Cardiac fibroblast (primary cell): ENCODE measurements at places on chromosomes 4 and X.
A peak's percentile ranks its signal among the peaks of the same experiment; 100 is the strongest.

DNA sequence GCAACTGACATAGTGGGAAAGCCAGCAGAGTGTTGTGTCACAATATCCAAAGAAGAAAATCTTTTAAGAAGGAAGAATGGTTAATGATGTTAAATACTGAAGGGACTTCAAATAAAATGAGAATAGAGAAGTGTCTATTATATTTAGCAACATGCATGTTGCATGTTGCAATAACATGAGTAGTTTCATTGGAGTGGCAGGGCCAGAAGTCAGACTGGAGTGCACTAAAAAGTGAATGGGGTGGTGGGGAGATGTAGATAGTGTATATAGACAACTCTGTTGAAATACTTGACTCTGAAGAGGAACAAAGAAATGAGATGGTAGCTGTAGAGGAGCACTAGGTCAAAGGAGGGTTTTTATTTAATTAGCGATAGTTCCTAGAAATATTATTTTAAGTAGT lies 9.5 kb upstream of the AMMECR1 start:
- DNase-seq = no peak

- no peak for DNase-seq
Observed at GRCh38 chrX:133892337-133892736, 93.1 kb downstream of the GPC3 start.

GRCh38 chr4:188660796-188661195 lies 521.6 kb downstream of the TRIML1 start:
- no peak for DNase-seq

- no peak for DNase-seq
Observed at GRCh38 chr4:163988865-163989264, 494.4 kb downstream of the TMA16 start.

GRCh38 chr4:10117359-10118047 lies 904 bp upstream of the WDR1 start:
- DNase-seq = no peak

- peak; percentile 78 for DNase-seq
Observed at GRCh38 chr4:126268106-126268505, 953.4 kb downstream of the FAT4 start.

DNA sequence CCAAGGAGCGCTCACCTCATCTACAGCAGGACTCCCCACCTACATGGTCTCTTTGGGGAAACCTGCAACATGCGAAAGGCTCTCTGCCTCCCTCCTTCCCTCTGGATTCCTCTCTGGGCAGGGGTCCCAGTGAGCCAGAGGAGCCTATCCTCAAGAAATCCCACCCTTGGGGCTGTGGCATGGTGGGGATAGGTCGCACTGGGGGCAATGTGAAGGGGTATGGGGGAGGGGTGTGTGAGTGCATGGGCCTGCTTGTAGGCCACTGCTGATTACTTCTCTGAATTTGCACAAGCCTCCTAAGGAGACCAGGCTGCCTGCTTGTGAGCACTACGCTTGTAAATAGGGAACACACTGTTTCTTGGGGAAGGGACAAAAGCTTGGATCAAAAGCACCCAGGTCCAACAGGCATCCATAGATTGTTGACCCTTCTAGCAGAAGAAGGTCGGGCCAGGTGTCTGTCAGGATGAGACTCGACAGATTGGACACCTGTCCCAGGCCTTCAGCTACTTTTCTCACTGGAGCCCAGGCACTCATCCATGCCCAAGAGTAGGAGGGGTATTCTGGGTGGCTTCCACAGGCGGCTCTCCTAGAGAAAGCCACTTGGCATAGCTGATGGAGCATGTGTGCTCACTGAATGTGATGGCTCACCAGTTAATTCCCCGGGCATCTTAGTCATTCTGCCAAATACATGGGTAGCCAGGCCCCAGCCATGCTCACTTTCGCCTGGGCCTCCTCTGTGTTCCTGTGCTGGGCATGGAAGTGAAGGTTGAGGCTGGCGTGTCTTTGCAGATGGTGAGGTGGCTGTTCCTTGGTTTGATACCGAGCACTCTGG lies 75.0 kb downstream of the NBDY start:
- no peak for DNase-seq

DNA sequence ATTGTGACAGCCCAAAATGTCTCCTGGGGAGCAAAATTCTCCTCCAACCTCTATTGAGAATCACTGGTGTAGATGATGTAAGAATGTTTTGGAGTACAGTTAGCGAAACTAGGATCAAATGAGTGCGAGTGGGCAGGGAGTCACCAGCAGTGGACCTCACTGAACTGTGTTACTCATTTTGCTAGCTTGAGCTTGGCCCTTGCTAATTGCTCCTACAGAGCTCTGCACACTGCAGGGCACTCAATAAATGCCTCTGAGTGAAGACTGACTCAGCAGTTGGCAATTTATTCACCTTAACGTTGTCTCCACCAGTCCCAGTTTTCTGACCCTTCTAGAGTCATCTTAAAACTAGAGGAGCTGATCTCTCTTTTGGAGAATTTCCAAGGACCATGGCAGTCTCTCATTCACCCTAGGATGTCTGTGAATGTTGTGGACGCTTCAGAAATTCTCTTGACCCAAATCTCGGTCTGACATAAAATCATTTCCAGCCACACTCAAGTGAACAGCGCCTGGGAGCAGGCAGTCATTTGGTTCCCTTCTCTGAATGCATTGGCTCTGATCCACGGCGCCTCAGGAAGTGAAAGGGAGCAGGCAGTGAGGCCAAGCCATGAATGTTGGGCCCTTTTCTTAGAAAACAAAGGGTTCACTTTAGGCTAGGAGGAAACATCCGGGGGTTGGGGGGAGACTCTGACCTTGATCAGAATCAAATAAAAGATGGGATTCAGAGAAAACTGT lies 148.1 kb downstream of the NWD2 start:
- peak; percentile 15 for DNase-seq

GRCh38 chr4:148964456-148964855 lies 522.2 kb upstream of the NR3C2 start:
- no peak for DNase-seq

- peak; percentile 35 for DNase-seq
Observed at GRCh38 chr4:77073981-77074380, 1.8 kb downstream of the CCNI start.

DNA sequence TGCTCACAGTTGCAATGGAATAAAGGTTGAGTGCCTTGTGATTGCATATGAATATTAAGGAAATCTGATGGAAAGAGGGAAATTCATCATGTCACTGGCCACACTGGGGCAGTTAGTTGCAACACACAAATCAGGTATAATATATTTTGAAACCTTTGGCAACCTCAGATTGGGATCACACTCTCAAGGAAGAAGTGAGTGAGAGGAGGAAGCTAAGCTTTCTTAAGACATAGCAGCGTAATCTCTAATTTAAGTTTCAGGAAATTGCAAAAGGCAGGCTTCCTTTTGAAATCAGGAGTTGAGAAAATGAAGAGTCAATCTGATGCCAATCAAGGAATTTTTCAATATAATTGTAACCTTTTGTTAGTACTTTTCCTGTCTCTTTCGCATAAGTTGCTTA lies 12.3 kb upstream of the CLTRN start:
- DNase-seq = no peak

DNA sequence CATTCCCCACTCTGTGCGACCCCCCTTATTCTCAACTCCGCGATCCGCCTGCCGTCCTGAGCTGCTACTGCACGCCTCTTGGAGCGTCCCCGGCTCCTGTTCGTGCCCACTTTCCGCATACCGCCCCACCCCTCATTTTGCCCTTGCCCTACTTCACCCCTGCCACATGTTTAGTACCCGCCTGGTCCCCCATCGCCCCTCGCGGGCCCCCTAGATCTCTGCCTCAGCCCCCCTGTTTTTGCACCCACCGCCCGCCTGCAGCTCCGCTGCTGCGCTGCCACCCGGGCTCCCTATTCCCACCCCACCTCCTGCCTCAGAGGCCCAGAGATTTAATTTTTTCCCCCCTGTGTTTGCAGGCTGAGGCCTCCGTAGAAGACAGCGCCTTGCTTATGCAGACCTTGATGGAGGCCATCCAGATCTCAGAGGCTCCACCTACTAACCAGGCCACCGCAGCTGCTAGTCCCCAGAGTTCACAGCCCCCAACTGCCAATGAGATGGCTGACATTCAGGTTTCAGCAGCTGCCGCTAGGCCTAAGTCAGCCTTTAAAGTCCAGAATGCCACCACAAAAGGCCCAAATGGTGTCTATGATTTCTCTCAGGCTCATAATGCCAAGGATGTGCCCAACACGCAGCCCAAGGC lies 1.4 kb downstream of the MAGED1 start:
- peak; percentile 34 for DNase-seq

DNA sequence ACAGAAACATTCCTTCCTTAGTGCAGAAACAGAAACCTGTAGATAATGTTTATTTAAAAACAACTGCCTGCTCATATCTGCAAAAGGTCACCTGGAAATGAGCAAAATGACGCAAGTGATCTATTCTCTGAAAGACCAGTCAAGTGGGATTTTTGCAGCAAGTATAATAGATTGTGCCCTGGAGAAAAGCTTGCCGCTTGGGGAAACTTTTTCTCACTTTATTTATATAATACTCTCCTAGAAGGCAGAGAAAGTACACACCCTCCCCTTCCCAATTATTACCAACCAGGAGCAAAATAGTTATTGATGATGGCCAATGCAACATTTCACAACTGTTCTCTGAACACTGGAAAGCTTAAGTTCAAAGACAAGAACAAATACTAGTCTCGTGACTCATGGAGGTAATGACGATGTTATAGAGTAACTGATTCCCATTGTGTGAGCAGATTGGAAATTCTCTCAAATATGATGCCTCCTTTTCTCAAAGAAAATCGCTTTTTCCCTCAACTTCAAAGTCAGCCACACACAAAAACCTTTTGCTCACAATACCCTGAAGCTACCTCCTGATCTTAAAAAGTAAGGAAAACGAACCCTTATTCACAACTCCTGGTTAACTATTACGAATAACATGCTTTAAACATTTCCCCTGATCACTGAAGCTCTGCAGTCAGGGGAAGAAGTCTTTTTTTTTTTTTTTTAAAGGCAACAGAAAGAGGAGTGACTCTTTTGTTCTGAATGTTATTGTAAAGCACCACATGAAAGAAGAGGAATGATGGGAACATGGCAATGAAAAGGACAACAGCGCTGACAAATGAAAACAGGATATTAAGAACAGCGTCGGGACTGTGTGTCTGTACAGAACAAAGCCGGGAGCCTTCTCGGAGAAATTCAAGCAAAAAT lies 41.0 kb downstream of the MID1 start:
- DNase-seq = peak; percentile 87

GRCh38 chr4:122313006-122313646 lies 65.7 kb upstream of the ADAD1 start:
- peak; percentile 38 for DNase-seq

- DNase-seq = no peak
Observed at GRCh38 chrX:129572422-129572821, 32.4 kb downstream of the OCRL start.

- DNase-seq = peak; percentile 89
Observed at GRCh38 chr4:128653527-128654444, 155.7 kb upstream of the JADE1 start.
